ENCODE measurements at places on chromosomes 3 and 15.

DNA sequence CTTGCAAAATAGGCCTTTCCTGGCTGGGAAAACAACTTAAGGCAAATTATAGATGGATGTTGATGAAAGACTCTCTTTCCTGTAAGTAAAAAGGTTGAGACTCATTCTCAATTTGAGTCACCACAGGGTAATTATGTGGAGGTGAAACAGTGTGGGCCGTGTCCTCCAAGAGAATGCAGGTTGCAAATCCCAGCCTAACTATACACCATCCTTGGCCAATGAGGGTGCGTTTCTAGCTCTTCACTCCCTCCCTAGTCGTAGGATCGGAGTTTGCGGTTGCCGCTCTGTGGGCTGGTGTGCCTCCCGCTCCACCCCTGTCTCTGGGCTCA is 259.9 kb downstream of the PLCL2 start:
- DNase-seq = no peak

DNA sequence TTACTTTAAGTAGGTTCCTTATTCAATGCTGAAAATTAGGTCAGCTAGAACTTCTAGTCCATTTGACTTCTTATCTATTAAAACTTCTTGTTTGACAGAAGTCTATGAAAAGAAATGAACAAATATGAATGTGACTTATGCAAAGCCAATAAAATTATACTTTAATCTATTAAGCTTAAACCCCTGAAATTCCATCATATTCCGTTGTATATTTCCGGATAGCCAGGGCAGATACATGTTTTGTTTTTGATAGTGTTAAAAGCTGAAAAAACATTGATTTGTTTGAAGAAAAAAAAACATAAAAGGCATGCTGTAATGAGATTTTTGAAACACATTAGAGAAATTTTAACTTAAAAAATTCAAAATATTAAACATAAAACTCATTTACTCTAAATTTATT is 667.2 kb upstream of the NAALADL2 start:
- no peak for DNase-seq

- no peak for DNase-seq
Observed at GRCh38 chr3:120563356-120564022, 32.6 kb upstream of the NDUFB4 start.

- DNase-seq = no peak
Observed at GRCh38 chr3:149145974-149146373, 16.5 kb downstream of the HPS3 start.

GRCh38 chr3:71803248-71803647 is 18.3 kb upstream of the PROK2 start:
- DNase-seq = no peak

DNA sequence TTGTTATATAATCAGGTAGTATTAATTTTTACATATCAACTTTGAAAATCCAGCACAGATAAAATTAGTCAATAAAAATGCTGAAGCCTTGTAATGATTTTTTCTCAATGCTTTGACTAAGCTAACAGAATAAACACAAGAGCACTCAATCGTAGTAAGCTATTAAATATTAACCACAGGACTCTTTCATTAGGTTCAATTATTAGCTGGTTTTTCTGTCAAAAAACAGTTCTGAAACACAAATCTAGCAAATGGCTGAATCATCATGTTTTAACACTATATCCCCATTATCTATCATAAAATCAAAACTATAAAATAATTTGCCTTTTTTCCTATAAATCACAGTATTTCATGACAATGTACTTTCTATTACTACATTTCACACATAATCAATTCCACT is 69.6 kb downstream of the PLOD2 start:
- DNase-seq = no peak

DNA sequence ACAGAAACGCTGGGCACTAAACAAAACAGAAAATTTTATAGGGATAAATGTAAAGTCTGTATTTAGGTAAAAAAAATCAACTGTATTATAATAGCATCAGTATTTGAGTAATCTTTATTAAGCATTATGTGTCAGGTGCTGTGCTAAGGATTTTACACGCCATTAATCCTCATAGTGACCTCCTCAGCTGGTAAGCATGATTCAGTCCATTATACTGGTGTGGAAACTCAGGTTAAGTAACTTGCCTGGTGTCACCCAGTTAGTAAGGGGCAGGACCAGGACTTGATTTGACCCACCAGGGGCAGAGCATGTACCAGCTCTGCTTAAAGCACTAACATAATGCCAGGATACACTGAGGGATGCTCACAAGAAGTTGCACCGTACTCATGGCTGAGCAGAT is 4.8 kb downstream of the MYO5C start:
- DNase-seq = no peak

DNA sequence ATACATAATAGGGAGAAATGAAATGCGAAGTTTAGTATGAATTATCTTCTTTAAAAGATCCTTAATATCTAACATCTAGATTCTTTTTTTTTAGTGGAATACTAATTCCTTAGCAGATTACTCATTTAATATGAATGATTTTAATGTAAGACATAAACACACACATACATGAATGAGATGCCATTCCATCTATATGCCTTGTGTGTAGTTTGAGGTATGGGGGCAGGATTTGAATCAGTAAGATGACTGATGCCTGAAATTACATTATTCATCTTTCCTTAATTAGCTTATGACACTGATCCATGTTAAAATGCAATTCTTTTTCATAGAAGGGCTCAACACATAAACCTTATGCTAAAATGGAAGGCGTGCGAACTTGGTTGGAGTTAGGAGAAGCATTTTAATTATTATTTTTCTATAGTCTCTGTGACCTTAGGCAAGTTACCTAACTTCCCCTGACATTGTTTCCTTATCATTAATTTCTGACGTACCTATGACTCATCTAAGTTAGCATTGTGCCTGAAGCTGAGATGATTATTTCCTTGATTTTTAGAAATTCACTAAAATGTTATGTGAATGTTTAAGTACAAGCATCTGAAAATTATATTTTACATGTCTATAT is 10.8 kb upstream of the BNIP2 start:
- no peak for DNase-seq

DNA sequence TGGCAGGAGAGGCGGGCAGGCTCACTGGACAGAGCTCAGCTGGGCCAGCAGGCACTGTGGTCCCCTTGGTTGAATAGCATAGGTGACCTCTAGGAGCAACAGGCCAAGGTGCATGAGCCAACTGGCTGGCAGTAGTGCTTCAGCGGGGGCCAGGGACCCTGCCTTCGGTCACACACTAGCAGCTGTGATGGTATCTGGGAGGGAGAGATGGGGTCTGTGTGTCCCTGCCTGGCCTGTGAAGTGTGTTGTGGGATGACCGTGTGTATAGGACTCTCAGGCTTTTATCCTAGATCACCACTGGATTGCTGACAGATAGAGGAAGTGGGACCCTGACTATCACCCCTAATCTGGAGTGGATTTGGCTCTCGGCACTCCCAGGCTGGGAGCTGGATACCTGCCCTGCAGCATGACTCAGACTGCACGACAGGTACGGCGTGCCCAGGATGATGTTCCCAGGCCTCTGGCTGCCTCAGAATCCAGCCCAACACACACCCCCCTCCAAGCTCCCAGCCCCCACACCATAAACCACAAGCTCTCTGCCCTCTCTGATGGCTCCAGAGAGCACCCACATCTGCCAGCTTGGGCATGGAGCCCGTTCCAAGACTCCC is 7.8 kb downstream of the RPS17 start:
- DNase-seq = no peak

- no peak for DNase-seq
Observed at GRCh38 chr15:57962887-57963286, 102.6 kb downstream of the ALDH1A2 start.

GRCh38 chr15:81680829-81681228 is 306.8 kb upstream of the TMC3 start:
- DNase-seq = no peak

DNA sequence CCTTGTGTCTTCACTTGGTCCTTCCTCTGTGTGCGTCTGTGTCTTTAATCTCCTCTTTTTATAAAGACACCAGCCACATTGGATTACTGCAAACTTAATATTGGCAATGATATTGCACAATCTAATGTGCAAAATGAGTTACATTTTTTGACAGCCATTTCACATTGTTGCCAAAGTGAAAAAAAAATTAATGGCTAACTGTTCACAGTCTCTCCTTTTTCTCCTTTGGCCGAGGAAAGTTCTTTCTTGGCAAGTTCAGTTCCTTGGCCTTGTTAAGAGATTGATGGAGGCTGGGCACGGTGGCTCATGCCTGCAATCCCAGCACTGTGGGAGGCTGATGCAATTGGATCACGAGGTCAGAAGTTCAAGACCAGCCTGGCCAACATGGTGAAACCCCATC is 62.2 kb upstream of the ZNF280D start:
- no peak for DNase-seq

All from A172 (cell line).